ENCODE measurements at places on chromosomes 16 and 17.

DNA sequence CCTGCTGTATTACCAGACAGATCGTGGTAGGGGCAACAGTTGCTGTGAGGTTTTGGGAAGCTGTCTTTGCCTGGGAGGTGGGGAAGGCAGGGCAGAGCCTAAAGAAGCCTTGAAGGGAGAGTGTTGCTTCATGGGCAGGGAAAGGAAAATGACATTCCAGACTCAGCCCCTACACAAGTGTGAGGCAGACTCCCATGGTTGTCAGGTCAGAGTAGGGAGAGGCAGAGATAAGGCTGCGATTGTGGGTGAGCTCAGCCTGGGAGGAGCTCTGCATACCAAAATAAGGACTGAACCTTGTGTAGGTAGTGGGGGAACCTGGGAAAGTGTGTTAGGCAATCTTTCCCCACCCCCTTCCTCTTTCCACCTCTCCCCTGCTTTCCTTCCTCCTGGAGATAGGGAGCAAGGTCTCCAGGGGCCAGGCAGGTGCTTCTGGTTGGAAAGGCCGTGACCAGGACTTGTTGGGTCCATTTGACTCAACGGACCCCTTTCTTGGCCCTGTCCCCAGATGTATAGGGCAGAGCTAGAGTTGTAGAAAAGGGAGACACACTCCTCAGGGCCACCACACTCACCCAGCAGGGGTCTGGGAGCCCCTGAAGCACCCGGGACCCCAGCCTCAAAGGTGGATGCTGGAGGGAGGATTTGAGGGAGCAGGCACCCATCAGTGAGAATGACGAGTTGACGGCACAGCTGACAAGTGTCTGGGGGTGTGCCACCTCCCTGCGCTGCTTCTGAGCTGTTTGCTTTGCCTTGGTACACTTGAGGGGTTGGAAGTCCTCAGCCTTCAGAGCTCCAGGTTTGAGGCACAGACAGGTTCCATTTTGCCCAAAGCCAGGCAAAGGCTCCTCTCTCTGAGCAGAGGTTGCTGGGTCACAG, 18.5 kb upstream of the TOB1 start:
- peak; percentile 26 for DNase-seq

DNA sequence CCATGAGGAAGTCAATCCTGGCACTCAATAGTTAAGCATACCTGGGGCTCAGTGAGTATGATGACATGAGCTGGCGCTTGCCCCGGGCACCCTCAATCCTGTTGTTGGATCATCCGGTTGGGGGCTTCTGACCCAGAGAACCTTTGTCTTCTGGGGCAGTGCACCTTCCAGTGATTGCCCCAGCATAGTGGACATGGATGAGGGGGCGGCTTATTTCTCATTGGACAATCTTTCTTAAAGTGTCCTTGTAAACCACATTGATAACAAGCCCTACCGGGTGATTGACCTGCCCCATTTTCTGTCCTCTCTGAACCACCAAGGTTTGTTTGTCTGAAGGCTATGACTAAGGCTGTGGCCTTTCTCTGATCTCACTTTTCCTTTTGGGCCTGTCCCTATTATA, 18.2 kb downstream of the IGSF6 start:
- no peak for DNase-seq

GRCh38 chr16:908526-909155, 62.1 kb downstream of the LMF1 start:
- DNase-seq, result no peak

GRCh38 chr16:22035153-22035552, 27.2 kb downstream of the MOSMO start:
- DNase-seq, result no peak

GRCh38 chr17:42317266-42317845, 29.1 kb downstream of the STAT5A start:
- DNase-seq, result no peak

DNA sequence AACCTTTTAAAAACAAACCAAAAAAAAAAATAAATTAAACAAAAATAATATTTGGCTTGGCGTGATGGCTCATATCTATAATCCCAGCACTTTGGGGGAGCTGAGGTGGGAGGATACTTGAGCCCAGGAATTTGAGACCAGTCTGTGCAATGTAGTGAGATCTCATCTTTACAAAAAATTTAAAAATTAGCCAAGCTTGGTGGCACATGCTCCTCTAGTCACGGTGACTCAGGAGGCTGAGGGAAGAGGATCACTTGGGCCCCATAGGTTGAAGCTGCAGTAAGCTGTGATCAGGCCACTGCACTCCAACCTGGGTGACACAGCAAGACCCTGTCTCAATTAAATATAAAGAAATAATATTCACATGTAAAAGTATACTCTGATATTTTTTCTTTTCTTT, 12.2 kb downstream of the GNGT2 start:
- DNase-seq, result no peak

Measured in A172 (cell line).